Glomerular endothelial cell (primary cell): ENCODE measurements at places on chromosomes 1 and 21.

DNA sequence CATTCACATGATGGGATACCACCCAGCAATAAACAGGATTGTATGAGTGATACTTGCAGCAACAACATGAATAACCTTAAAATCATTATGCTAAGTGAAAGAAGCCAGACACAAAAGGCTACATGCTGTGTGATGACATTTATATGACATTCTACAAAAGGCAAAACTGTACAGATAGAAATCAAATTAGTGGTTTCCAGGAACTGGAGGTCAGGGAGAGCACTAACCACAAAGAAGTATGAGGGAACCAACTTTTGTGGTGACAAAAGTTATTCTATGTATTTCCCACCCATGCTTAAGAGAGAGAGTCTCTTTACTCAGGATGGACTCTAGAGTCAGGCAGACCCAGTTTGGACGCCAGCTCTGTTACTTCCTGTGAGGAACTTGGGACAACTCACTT, 364.5 kb upstream of the DAB1 start:
- no peak for DNase-seq

- DNase-seq, result no peak
Observed at GRCh38 chr1:211518330-211519289, 26.6 kb upstream of the RD3 start.

DNA sequence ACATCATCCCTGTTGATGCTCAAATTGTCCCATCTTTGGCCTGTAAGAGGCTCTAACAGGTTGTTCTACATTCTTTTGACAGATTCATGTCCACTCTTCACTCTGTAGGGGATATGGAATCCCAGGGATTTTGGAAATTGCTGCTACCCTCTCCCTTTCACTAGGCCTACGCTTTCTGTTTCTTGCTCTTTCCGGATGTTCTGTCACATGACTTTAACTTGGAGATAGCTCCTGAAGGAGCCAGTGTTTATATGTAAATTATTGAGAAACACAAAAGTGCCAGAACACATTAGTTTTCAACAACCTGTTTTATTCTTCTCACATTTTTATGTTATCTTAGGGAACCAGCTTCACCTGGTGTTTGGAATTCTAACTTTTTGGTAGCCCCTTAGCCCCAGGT, 287.1 kb upstream of the ST6GALNAC5 start:
- no peak for DNase-seq

- no peak for DNase-seq
Observed at GRCh38 chr21:36848730-36849274, 117.7 kb downstream of the HLCS start.

- no peak for DNase-seq
Observed at GRCh38 chr1:26191739-26192138, 1.3 kb downstream of the CATSPER4 start.

DNA sequence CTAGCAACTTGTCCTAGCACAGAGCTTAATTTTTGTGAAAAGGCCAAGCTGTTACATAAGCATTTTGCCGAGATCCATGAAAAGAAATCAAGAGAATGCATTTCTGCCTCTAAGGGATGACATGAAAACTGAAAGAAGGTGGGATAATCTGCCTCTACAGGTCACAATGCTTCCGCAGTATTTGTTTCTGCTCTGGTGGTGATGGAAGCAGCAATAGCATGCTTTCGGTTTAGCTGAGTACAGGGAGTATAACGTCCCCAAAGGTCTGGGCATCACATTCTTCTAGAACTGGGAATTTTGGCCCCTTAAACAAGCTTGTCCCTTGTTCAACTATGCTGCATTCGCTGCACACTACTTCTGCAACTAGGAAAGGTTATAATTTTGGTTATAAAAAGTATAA, 14.4 kb upstream of the MAGI3 start:
- DNase-seq, result no peak

GRCh38 chr1:117527566-117528102, 78.2 kb upstream of the TENT5C start:
- DNase-seq, result no peak

DNA sequence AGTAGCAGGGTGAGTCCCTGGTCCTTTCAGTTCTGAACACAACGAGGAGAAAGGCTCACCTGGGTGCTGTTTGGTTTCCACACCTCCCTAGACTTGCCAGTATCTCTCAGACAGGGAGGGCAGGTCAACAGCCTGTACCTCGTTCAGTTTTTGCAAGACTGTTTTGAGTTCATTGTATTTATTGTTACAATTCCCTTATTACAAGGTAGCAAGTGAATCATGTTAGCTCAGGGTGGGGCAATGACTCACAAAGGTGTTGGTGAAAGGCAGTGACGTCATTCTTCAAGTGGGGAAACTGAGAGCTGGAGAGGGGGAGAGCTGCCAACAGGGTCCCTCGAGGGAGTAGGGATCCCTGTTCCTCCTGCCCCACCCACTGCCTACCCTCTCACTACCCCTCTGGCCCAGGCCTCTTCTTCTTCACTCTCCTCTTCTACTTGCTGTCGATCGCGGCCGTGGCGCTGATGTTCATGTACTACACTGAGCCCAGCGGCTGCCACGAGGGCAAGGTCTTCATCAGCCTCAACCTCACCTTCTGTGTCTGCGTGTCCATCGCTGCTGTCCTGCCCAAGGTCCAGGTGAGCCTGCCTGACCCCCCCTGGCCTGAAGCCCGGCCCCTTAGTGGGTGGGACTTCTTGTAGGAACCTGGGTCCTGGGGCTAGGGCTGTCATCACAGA, 13.4 kb downstream of the SERINC2 start:
- DNase-seq, result no peak

GRCh38 chr1:203278885-203279406, 26.4 kb upstream of the BTG2 start:
- DNase-seq, result no peak

DNA sequence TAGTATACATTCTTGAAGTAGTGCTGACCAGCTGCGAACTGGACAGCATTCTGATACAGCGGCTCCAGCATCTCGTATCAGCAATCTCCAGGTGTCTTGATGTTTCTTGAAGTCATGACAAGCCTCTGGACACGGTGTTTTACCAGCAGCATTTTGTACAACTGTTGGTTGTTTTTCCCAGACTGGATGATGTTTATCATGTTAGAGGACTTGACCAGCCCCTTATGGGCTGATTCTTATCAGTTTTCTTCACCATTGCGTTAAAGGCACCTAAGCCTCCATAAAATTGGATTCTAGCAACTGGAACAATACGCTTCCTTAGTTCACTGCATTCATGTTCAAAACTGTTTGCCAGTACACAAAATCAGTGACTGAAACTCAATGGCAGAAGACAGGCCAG, 29.1 kb downstream of the CACHD1 start:
- DNase-seq, result no peak

- no peak for DNase-seq
Observed at GRCh38 chr1:108043707-108044106, 78.7 kb upstream of the VAV3 start.

- no peak for DNase-seq
Observed at GRCh38 chr1:113073479-113073950, 517 bp downstream of the LRIG2 start.
